ENCODE measurements at places on chromosomes 11 and 22.
A peak's percentile ranks its signal among the peaks of the same experiment; 100 is the strongest.

DNA sequence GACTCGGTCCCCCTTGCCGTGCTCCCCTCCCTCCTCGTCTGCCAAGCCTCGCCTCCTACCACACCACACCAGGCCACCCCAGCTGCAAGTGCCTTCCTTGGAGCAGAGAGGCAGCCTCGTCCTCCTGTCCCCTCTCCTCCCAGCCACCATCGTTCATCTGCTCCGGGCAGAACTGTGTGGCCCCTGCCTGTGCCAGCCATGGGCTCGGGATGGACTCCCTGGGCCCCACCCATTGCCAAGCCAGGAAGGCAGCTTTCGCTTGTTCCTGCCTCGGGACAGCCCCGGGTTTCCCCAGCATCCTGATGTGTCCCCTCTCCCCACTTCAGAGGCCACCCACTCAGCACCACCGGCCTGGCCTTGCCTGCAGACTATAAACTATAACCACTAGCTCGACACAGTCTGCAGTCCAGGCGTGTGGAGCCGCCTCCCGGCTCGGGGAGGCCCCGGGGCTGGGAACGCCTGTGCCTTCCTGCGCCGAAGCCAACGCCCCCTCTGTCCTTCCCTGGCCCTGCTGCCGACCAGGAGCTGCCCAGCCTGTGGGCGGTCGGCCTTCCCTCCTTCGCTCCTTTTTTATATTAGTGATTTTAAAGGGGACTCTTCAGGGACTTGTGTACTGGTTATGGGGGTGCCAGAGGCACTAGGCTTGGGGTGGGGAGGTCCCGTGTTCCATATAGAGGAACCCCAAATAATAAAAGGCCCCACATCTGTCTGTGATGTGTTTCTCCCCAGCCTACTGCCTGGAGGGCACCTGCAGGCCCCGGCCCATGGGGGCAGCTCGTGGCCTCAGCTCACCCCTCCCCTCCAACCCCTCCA lies 29.8 kb downstream of the CAPN1 start:
- peak; percentile 75 for DNase-seq

GRCh38 chr22:35915477-35916013 lies 113.1 kb downstream of the RBFOX2 start:
- no peak for DNase-seq

DNA sequence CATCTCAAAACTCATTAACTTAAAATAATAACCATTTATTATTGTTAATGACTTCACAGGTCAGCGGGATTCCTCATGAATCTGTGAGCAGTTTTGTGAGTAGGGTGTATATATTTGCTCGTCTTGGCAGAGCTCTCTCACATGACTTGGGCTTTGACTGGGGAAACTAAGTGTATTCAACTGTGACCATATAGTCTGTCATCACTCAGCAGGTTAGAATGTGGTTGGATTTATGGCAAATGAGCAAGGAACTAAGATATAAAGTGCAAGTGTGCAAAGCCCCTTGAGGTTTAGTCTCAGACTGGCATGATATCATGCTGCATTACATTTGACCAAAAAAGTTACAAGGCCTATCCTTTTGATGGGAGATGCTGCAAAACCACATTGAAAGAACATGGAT lies 254.8 kb downstream of the CNTN5 start:
- no peak for DNase-seq

DNA sequence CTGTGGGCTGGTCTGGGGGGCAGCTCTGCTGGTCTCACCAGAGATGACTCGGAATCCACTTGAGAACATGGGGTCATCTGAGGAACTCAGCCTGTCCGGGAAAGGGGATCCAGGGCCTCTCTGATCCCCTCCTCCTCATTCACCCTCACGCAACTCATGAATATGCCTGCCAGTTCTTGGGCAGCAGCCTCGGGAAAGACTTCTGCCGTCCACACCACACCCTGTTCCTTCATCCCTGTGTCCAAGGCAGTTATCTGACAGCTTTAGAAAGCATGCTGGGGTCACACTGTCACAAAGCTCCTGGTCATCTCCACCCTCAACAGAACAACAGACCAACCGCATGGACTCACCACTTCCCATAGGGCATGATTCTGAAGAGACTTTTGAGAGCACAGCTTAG lies 88.3 kb downstream of the AMOTL1 start:
- no peak for DNase-seq

GRCh38 chr11:35012467-35013191 lies 96.2 kb downstream of the PDHX start:
- no peak for DNase-seq
